Daoy (cell line): ENCODE measurements at places on chromosomes 5 and 9. TPM values are rescaled to one million over a fixed set of nuclear protein-coding genes. Genes with fewer than 3 reads are reported as not detected.
A peak's percentile ranks its signal among the peaks of the same experiment; 100 is the strongest.

UNC5A gene
- total RNA-seq, result 0.06 TPM in 2 replicates

CAMK4 gene
- total RNA-seq, result 20.1 and 28.1 TPM in 2 replicates

VCAN gene
- total RNA-seq, result 24.5 and 30.7 TPM in 2 replicates

LCP2 gene
- not detected in 2 replicates for total RNA-seq

PGM5 gene
- 0.57 TPM in 1 of 2 replicates, not detected in the other for total RNA-seq

SVEP1 gene
- 0.86 and 1.3 TPM in 2 replicates for total RNA-seq

KCNN2 gene
- total RNA-seq, result 0.51 TPM in 1 of 2 replicates, not detected in the other

RC3H2 gene
- 35.9 and 36.3 TPM in 2 replicates for total RNA-seq

SNAPC3 gene
- 12.9 and 30.5 TPM in 2 replicates for total RNA-seq

SPINK6 gene
- not detected in 2 replicates for total RNA-seq

FCN1 gene
- total RNA-seq, result not detected in 2 replicates

- DNase-seq, result no peak
Observed at GRCh38 chr9:119181561-119181960, 187.7 kb downstream of the BRINP1 start.

GRCh38 chr9:107269254-107269653 is 13.8 kb upstream of the RAD23B start:
- DNase-seq, result no peak

DNA sequence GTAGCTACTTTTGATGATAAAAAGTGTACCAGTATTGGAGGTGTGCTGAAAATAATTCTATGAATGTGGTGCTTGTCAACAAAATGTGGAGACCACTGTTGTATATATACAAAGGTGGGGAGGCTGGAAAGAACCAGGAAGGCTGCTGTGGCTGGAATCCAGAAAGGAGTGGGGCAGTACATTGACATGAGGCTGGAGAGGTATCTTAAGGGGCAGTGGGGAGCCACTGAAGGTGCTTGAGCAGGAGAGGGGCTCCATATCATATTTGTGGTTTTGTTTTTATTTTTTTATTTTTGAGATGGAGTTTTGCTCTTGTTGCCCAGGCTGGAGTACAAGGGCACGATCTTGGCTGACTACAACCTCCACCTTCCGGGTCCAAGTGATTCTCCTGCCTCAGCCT is 87.9 kb upstream of the NEURL1B start:
- no peak for DNase-seq

GRCh38 chr5:98535901-98536300 is 237.6 kb upstream of the RGMB start:
- DNase-seq, result no peak

DNA sequence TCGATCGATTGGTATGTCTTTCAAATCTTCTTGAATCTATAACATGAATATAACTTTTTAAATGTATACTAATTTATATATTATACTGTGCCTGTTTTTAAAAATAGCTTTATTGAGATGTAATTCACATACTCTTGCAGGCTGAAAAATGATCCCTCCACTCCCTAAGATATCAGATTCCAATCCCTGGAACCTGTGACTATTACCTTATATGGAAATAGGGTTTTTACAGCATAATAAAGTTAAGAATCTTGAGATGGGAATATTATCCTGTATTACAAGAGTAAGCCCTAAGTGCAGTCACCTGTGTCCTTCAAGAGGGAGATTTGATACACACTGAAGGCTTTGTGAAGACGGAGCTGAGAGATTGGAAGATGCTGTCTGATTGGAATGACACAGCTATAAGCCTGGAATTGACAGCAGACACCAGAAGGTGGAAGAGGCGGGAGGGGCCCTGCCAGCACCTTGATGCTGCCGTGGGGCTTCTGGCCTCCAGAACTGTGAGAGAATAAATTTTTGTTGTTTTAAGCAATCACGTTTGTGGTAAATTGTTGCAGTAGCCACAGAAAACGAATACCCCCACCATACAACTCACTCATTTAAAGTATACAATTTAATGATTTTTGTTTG is 161.3 kb downstream of the RMI1 start:
- no peak for DNase-seq

DNA sequence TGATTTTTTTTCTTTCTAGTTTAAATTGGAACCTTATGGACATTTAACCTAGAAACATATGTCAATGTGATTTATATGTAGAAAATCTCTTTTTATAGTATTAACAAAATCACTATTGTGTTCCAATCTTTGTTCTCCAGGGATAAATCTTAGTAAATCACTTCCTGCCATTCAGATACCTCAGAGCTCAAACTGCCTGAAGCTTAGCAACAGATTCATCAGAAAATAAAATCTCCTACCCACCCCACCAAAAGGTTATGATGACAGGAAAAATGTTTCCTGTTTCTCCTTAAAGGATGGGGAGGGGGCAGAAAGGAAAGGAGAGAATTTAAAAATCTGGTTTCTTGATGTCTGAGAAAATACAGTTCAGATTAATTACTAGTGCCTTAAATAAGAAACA is 105.0 kb upstream of the TUT7 start:
- DNase-seq, result no peak

- DNase-seq, result no peak
Observed at GRCh38 chr9:36031774-36032555, 4.7 kb upstream of the RECK start.

GRCh38 chr9:9790216-9790872 is 822.5 kb downstream of the PTPRD start:
- peak; percentile 17 for DNase-seq

- DNase-seq, result no peak
Observed at GRCh38 chr9:89648247-89649000, 43.6 kb downstream of the GADD45G start.

- DNase-seq, result peak; percentile 77
Observed at GRCh38 chr5:59893429-59894227, at the start of gene PDE4D. Gene PDE4D, minus strand, starts transcription at chr5:59893726.

DNA sequence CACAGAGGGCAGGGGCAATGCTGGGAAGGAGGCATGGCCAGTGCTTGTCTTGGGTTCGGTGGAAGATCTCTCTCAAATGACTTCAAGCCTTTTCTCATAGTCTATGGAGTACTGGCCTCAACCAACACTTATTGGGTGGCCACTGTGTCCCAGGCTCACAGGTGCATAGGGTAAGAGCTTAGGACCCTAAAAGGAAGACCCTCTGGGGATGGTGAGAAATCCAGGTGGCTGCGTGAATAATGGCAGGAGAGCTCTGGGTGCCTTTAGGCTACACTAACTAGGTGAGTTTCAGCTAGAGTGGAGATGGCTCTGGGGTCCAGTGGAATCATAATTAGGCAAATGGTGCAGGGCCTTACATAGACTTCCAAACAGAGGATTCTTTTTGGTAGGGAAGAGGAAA is 9.9 kb downstream of the STC2 start:
- no peak for DNase-seq

- DNase-seq, result no peak
Observed at GRCh38 chr5:142461028-142461590, 136.3 kb upstream of the SPRY4 start.

DNA sequence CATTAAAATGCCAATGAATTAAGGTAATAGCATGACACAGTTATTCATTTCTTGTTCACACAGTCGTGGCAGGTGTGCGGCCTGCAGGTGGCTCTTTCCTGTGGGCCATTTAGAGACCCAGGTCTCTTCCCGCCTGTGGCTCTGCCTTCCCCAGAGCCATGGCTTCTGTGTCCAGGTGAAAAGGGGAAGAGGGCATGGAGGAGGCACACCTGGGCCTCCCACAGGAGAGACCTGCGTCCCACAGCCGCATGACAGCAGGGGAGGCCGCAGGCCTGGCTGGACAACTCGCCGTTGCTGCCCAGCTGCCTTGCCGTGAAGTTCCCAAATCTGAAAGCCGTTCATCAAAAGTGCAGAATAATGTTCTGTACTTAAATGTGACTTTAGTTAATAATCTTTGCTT is 14.4 kb upstream of the PLEKHG4B start:
- no peak for DNase-seq

DNA sequence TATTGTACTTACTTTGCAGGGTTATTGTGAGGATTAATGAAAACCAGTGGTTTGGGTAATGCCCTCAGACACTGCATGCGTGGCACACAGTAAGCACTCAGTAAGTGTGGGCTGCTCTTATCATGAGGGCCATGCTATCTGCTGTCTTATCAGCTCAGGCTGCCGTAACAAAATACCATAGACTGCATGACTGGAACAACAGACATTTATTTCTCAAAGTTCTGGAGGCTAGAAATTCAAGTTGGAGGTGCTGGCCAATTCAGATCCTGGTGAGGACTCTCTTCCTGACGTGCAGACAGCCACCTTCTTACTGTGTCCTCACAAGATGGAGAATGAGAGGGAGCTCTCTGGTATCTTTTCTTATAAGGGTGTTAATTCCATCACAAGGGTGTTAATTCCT is 23.9 kb upstream of the SH3PXD2B start:
- DNase-seq, result no peak

DNA sequence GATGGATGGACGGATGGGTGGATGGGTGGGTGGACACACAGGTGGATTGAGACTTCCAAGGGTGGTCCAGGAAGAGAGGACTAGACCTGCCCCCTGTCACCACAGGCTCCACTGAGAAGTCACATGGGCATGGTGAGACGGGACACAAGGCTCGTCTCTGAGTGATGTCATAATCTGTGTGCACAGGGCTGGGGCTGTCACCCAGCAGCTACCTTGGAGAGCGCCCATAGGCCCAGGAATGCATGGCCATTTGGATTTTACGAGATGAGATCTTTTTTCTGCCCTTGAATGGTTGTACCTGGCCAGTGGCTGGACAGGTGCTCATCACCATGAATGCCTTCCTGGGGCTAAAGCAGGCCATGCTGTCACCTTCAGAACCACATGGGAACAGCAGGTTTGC is 3.1 kb downstream of the OLFM1 start:
- DNase-seq, result no peak

GRCh38 chr5:137989419-137989818 is 43.5 kb downstream of the FAM13B start:
- no peak for DNase-seq

DNA sequence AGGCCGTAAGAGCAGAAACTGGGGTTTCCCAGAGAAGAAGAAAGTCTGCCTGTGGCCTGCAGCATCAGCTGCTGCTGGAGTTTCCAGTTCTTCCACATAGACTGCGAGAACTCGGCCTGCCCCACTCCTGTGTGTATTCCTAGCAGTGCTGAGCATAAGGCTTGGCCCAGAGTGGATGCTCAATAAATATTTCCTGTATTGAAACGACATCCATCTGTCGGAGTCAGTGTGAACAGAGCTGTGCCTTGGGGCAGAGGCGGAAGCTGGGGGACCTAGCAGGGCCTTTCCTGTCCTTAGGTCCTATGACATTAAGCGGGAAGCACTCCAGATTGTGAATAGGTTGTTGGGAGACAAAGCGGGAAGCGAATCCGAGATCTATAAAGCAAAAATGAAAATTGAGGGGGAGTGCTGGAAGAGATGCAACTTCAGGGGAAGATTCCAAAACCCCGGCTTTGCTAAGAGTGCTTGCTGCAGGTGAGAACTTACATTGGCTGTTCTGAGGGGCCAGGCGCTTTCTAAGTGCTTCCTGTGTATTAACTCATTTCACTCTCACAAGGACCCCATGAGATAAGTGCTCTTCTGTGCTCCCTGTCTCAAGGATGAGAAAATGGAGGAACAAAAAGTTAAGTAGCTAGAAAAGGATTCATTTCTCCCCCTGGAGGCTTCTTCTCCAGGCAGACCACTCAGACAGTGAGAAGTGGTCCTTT is 76.1 kb upstream of the CXCL14 start:
- no peak for DNase-seq

- no peak for DNase-seq
Observed at GRCh38 chr5:174189654-174190541, 144.4 kb downstream of the NSG2 start.

DNA sequence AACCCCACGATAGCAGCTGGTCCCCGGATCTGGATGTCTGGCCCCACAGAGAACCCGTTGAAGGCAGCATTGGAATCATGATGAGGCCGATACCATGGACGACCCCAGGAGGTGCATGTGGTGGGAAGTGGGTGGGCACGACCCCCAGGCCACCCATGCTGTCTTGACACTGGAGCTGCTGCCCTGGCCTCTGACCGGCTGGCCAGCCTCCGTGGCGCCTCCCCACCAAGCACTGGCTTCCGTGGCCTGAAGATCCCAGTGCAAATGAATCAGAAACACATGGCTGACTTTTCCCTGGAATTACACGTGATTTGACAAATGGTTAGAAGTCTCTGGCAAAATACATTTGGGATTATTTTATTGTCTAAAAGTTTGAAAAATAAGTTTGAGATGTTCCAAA is 259.0 kb upstream of the IRX1 start:
- DNase-seq, result no peak

DNA sequence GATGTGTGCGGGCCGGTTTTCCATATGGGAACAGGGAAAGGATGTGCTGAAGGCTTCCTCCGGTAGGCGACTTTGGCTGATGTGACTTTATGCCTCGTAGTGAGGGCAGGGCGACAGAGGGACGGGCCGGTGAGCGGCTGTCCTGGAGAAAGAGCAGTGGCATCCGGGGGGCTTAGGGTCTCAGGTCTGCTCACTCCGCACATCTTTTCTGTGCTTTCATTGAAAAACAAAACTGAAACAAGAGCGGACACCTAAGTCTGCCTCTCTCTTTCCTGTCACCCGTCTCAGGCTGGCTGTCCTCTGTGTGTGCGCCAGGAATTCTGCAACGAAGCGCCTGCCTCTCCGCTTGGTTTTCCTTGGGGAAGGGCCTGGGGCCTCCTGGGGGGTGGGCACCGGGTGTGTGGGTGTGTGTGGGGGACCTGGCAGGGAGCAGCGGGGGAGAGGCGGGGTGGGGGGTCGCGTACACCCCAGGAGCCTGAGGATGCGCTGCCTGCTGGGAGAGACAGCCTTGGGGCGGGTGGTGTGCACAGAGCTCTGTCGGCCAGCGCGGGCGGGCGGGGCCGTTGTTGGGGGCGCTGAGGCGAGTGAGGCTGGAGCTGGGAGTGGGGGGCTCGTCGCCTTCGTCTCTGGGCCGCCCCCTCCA is 580 bp upstream of the PRRX2 start:
- no peak for DNase-seq
